Stimulated activated CD8-positive, alpha-beta memory T cell treated with anti-CD3 and anti-CD28 coated beads, Interleukin-7, amount 100 ng/mL, for 1 hour (primary cell): ENCODE measurements at places on chromosomes 2 and 18.

GRCh38 chr2:118994778-118995177 is 52.8 kb downstream of the MARCO start:
- DNase-seq = no peak

GRCh38 chr2:29223257-29223656 is 108.0 kb downstream of the CLIP4 start:
- no peak for DNase-seq

GRCh38 chr2:175688243-175688642 is 313.8 kb downstream of the LNPK start:
- DNase-seq = no peak

- no peak for DNase-seq
Measured at GRCh38 chr18:11290786-11291185, 141.4 kb upstream of the PIEZO2 start.

DNA sequence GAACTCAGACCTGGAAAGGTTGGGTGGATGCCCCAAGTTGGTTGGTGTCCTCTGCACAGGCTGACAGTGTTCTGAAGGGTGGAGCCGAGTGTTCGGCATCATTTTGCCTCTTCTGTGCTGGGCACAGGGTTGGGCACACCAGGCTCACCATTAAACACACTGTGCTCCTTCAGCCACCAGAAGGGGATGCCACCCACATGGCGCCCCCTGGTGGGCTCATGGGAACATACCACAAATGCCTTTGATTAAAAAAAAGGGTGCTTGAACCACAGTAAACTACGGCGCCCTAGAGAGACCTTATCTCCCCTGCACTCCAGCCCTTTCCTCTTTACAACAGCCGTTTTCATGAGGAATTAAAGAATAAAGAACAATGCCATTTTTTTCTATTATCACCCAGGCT is 89.4 kb downstream of the CELF4 start:
- no peak for DNase-seq

DNA sequence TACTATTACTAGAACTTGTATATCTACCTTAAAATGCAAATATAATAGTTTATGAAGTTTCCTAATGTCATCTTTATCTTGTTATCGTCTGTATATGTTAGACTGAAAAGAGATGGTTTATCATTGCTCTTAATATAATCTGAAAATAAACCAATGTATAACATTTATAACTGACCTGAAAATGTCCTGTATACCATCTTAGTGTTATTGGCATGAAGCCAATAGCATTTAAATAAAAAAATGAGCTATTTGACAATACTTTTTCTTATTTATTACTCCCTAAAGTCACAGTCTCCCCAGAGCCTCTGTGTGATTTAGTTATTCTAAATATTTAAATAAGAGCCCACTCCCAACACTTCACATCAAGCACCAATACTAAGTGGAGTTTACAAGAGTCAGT is 1.8 kb downstream of the VWC2L start:
- no peak for DNase-seq

- DNase-seq = no peak
Measured at GRCh38 chr2:16570516-16570915, 95.1 kb downstream of the CYRIA start.

DNA sequence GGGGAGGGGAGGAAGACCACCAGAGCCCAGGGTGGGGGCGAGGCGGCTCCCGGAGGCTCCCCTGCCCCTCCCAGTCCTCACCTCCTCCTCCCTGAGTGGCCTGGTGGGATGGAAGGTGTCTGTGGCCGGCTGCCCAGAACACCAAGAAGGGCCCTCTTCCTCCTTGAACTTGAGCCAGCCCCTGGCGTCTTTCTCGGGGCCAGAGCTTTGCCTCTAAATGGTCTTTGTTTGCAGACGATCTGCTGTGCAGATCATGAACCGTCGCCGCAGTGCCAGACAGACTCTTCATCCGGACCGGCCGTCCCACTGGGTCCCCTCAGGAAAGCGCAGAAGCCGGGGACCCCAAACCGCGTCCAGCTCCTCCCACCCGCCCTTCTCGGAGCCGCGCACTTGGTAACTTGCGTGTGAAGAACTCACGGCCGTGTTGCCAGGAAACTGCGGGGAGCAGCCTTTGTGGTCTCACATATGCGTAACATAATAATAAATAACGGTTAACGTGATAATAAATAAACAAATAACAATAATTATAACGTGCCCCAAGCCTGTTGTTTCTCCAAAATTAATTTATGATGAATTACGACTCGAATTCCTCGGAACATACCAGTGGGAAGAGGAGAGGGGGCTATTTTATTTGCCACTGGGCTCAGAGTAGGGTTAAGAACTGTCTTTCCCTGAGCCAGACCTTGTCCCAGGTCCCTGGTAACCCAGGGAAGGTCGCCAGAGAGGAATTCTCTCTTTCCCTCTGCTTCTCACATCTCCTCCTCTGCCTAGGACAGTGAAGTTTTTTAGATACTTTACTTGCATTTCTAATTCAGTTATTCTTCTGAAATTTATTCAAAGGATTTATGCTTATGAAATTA is 41.0 kb downstream of the PTGR3 start:
- DNase-seq = no peak

DNA sequence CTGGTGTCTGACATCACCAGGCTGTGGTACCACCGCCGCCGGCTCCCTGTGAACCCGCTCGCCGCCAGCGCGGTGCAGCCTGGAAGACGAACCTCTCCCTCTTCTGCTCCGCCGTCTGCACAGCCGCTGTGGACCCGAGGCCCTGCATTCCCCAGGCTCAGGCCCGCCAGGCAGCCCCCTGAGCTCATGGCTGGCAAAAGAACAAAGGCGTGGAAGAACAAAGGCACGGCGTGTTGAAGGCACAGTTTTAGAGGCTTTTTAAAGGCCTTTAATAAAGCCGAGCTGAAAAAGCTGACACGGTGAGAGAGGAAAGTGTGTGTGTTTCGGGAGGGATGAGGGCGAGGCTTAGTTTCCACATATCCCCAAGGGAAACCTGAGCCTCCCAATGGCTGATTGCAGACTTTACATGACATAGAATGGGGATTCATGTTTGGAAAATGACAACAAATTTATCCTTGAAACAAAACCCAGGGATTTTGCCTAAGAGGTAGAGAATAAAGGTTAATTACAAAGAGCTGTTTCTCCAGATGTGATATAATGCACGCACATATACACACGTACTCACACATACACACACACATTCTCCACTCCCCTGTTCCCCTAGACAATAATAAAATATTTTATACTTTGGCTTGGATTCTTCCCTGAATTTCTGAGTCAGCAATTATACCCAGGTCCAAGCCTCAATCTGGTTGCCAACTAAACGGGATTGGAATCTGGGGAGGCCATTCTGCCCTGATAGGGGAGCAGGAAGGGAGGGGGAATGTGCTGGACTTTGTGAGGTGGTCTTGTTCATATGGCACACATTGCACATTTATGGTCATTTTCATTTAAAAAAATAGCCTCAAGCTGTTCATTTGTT is 39.7 kb downstream of the RFX8 start:
- DNase-seq = no peak

DNA sequence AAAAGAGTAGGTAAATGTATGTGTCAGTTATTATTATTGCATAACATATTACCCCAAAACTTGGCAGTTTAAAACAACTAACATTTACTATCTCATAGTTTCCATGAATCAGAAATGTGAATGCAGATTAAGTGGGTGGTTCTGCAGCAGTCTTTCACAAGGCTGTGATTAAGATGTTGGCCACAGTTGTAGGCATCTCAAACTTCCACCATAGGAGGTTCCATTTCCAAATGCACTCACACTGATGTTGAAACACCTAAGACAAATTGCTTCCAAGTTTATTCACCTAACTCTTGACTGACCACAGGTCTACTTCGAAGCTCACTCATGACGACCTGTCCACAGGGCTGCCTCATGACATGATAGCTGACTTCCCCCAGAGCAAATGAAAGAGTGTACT is 360.8 kb downstream of the GRB14 start:
- DNase-seq = no peak

DNA sequence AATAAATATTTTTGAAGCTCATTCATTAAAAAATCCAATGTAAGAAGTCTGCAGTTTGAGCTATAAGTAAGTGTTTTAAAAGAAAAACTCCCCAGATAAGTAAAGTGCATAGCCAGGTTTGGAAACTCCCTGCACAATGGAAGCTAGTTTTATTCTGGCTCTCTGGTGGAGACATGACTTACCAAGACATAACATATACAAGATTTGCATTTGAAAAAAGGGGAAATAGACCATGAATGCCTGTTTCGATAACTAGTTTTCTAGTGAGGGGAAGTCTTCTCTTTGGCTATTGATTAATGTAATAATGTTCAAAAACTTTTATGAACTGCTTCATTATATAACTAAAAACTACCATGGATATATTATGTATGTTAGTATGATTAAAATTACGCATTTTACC is 435.2 kb downstream of the ARHGAP15 start:
- DNase-seq = no peak

DNA sequence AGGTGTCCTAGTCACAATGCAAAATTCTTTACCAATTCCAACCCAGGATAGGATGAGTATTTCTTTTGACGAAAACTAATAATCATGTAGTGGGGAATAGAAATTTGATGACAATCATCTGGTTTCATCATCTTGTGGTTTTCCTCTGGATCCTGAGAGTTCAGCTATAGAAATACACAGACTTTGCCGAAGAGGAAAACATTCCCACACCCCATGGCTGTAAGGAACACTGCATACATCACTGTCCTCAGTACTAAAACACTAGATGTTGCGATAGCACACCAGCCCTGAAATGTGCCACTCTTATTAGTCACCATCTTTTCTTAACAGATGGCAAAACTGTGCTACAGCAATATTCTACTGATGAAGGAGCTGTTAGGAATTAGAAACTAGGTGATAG is 29.4 kb downstream of the CERKL start:
- no peak for DNase-seq

- DNase-seq = no peak
Measured at GRCh38 chr2:130966775-130967490, 126.3 kb downstream of the FAM168B start.

DNA sequence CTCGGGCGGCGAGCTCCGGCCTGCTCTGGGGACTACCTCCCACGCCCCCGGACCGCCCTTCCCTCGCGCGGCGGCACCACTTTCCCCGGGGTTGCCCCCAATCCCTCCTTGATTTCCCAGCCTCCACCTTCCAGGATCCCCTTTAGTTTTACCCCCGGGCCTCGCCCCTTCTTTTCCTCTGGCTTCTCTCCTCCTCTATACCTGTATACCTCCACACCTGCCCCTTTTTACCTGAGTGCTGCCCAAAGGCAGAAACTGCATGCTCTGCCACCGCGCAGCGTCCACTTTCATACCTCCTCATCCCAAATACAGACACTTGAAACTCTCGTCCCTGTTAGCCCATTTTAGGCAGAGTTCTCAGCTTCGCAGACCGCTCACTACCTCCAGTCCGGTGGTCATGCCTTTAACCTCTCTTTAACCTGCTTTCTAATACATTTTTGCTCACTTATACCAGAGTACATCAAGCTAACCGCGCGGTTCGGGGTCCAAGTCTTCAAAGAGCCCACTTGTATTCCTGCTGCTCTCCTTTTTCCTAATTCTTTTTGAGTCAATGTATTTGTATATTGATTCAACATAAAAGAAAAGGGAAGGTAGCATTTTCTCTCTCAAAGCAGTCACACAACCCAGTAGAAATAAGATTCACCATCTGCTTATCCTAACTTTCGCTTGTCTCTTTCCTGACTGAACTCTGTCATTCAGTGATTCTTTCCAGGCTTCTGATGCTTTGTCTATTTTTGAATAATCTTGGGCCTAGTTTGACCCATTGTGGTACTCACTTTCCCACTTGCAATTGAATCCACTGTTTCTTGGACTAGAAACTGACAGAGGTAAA is 901 bp downstream of the SPOPL start:
- DNase-seq = no peak

GRCh38 chr2:929925-930324 is 20.7 kb upstream of the SNTG2 start:
- no peak for DNase-seq

GRCh38 chr2:10428355-10428754 is 19.8 kb downstream of the ODC1 start:
- DNase-seq = no peak

DNA sequence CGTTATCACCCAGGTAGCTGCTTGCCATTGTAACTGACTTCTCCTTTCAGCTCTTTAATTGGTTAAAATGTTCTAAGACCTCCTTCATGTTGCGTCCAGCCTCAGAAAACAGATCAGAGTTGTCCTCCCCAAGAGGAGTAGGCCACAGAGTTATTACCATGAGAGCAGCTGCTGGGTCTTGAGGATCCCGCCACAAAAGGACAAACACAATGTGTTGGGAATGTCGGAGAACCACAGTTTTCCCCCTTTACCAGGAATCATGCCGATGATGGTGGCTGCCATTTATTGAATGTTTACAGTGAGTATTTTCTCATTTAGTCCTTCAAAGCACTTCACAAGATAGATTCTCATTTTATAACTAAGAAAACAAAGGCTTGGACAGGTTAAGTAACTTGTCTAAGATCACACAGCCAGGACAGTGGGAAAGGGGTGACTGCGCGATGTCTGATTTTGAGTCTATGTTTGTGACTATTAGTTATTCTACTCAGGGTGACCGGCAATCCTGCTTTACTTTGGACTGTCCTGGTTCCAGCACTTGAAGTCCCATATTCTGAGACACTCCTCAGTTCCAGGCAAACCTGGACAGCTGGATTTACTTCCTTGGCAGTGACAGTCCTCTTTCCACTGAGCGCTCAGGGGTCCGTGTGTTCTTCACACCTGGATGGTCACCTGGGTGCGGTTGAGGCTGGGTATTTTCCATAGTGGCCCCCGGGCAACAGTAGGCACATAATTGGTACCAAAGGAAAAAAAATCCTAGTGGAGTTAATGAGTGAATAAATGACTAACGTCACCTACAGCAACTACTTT is 93.6 kb downstream of the LIPG start:
- DNase-seq = no peak

DNA sequence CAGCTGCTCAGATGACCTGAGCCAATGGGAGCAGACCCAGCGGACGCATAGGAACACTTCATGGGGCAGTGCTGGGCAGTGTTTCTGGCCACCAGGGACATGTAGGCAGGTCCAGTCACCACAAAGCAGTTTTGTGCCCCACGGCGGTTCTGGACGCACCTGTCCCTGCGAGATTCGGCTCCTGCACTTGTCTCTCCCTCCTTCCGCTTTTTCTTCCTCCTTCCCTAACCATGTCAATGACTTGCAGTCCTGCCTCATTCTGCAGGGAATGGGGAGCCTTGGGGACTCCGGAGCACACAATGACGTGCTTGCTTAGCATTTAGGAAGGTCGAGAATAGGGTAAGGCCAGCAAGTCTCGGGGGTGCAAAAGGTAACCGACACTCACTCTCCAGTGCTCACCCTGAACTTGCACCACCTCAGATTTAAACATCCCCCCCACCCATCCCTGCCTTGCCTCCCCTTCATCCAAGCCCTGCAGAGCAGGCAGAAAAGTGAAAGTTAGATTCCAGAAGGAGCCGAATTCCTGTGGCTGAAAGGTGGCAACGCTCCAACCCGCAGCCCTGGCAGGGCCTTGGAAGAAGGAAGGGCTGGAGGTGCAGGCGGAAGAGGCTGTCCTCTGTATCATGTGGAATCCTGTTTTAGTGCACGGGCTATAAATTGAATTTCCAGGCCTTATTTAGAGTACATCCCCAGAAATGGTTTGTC is 40.5 kb upstream of the ATG16L1 start:
- DNase-seq = no peak

DNA sequence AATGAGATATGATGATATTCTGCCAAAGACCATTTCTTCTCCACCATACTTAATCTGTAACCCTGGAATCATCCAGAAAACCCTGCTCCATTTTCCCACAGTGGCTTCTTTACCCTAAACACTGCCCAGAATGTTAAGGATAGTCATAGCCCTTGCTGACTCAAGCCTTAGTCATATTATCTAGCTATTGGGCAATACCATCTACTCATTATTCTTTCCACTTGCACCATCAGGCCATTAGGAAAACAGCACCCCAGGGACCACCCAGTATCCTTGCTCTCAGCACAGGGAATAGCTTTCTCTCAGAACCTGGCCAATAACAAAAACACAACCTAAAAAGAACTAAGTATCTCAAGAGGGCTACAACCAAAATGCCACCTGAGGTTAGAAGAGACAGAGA is 445.7 kb upstream of the SLC14A2 start:
- no peak for DNase-seq
